Naive thymus-derived CD8-positive, alpha-beta T cell (primary cell): ENCODE measurements at places on chromosomes 7 and 10.

DNA sequence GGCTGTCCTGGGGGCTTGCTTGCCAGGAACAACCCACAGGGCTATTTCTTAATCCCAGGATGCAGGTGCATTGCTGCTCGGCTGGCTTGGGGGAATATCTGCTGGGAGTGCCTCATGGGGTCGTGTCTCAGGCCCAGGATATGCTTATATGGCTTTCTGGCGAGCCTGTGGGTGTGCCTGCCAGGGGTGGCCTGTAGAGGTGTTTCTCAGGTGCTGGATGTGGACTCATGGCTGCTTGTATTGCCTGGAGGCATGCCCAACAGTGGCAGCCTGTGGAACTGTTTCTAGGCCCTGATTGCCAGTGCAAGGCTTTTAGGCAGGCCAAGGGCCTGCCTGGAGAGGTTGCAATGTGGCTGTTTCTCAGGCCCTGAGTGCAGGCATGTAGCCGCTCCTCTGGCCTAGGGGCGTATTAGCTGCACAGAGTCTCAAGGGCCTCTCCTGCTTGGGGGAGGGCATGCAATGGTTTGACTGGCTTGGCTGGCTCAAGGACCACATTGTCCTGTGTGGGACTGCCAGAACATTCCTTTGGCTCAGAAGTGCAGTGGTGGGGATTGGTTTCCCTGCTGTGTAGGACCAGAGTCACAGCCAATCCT lies 202.1 kb downstream of the ATRNL1 start:
- no peak for DNase-seq

DNA sequence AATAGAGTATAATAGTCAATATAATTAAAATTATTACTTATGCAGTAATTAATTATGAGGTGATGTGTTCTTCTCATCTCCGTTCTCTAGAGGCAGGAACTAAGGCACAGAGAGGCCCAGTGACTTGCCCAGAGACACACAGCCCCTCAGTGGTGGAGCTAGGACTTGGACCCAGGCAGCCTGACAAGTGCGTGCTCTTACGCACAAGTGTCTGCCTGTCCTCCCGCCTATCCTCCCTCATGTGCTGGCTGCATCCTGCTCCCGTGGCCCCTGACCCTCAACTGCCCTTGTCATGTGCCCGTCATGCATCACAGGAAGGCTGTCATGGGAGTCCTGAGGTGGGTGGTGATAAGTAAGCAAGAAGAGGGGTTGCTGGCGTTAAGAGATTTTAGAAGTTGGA lies 14.3 kb downstream of the IL2RA start:
- DNase-seq = no peak

GRCh38 chr7:279821-280220 lies 10.1 kb upstream of the FOXL3 start:
- no peak for DNase-seq

GRCh38 chr7:81430150-81430549 lies 339.7 kb downstream of the HGF start:
- DNase-seq = no peak

- no peak for DNase-seq
These were observed 8.6 kb upstream of the TMEM236 start for GRCh38 chr10:17743437-17743836.

DNA sequence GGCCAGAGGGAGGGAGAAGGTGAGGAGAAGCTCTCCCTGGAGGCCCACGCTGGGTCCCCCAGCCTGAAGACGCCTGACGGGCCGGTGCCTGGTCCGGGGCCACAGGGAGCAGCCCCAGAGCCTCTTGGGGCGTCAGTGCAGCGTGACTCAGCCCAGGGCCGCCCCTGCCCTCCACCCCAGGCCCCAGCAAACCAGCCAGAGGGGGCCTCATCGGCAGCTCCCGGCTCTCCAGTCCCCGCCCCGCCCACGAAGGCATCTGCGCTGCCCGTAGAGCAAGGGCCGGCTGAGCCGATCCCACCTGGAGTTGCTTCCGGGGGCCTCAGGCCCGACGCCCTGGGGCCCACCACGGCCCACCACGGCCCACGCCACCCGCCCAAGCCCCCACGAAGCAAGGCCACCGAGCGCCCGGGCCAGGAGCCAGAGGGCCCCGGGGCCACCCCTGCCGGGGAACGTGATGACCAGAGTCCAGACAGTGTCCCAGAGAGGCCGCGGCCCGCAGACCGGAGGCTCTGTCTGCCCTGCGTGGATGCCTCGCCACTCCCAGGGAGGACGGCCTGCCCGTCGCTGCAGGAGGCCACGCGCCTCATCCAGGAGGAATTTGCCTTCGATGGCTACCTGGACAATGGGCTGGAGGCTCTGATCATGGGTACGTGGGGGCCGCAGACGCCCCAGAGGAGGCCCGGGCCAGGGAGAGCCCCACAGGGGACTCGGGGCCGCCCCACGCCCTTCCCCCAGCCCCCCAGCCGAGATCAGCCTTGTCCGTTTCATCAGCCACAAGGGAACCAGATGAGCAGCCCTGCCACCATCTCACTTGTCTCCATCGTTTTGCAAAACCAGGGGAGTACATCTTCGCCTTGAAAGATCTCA lies 31.2 kb upstream of the UTF1 start:
- DNase-seq = no peak

DNA sequence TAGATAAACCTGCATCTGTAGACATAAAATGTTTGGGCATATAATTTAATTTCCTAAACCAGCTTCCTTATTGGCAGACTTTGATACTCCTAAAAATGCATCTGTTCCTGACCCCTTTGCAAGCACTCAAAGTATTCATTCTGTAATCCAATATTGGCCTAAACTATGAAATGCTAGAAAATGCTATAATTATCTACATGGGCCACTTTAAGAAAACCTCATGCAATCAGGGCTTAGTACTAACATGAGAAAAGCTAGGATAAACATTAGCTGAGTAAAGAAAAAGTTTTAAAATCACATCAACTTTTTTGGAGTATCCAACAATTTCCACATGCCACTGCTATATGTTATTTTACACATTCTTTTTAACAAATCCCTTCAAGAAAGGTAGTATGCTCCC lies 57.2 kb downstream of the PARD3 start:
- no peak for DNase-seq

DNA sequence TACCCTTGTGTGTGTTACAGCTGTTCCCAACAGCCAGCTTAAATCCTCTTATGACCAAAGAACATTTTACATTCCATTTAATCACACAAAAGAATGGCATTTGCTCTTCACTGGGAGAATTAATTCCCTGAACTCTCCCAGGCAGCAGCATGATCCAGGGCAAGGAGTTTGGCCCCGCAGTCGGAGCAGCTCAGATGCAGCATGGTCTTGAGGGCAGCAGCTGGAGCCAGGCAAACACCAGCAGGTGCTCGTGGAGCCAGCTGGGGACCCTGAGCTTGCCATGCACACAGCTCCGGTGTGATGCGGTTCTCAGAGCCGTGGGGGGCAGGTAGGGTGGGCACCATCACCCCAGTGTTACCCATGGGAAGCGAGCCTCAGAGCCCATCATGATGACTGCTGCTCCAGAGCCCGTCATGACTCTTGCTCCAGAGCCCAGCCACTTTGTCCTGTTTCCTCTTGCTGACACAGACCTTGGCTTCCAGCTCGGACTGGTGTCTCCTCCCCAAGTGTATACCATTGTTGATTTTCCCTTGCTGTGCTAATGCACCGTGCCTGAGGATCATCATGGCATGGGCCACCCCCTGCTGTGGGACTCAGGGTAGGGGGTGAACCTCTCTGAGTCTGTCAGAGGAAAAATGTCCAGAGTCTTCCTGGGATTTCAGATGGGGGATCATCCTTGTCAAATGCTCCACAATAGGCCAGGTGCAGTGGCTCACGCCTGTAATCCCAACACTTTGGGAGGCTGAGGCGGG lies 75.8 kb downstream of the ZRANB1 start:
- DNase-seq = no peak

DNA sequence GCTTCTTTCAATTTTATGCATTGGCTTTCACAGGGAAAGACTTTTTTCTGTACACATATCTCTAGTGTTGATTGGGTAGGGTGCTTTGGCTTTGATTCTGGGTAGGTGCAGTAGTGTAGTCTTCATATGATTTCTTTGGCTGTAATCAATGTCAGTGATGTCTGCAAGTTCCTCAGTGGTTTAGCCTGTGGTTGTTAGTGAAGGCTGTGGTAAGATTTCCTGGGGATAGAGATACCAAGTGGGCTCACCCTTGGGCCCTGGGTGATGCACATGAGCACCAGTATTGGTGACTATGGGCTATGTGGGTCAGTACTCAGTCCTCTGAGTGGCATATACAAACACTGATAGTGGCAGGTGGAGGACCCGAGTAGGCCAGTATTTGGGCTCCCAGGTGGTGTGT lies 13.0 kb downstream of the GIMAP8 start:
- DNase-seq = no peak

DNA sequence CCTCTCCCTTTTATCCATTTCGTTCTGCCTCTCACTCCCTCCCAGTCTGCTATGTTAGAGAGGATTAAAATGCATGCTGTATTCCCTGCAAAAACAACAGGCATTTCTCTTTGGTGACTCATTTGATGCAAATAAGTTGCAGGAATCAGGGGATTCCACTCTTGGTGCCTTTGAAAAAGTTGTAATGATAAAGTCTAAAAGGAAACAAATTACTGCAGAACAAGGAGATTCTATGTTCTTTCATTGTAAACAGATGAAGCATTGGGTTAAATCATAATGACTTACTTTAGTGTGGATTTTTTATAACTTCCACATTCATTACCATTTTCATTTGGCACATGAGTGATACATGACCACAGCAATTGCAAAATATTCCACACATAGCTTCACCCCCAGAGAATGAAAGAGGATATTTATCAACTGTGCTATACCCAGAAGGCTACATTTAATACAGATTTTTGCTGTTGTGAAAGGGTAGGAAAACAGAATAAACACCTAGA lies 33.4 kb upstream of the ABLIM1 start:
- DNase-seq = no peak

DNA sequence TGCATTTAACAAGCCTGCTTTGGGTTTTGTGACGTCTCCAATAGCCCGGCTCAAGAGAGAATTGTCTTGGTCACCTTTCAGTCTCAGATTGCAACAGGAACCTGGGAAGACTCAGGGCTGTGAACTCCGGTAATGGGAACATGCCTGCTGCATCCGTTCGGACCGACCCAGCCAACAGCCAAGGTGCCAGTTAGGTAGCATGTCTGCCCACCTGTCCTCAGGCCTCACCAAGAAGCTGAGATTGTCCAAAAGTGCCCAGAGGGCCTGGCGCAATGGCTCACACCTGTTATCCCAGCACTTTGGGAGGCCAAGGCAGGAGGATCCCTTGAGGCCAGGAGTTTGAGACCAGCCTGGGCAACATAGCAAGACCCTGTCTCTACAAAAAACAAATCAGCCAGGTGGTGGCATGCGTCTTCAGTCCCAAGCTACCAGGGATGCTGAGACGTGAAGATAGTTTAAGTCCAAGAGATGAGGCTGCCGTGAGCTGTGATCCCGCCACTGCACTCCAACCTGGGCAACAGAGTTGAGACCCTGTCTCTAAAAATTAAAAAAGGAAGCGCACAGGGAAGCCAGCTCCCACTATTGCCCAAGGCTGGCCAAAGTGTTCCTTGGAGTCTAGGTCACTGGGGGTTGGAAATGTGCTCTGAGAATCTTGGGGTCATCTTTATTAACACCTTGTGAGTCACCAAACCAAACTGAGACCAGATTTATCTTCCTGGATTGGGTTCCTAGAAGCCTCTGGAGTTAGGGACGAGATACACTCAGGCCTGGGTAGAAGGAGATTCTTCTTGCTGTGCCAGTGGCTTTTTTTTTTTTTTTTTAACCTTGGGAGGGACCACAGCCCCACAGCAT lies 26.9 kb downstream of the BAG3 start:
- no peak for DNase-seq

GRCh38 chr7:102253973-102254370 lies 32.7 kb upstream of the SH2B2 start:
- DNase-seq = no peak

DNA sequence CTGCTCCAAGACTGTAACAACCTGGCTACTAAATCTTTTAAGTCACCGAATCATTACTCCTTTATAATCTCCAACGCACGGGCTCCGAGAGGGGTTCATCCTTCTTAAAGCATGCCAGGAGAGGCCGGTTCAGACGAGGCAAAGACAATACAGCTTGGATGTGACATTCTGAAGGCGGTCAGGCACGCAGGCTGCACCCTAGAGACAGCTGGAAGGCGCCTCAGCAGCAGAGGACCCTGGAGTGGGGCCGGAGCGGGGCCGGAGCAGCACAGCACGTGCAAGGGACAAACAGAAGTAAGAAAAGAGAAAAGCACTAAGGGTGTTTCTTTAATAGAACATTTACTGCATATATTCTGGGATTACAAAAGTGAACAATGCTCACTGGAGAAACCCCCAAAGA lies 97.8 kb upstream of the PPP2R2D start:
- no peak for DNase-seq

DNA sequence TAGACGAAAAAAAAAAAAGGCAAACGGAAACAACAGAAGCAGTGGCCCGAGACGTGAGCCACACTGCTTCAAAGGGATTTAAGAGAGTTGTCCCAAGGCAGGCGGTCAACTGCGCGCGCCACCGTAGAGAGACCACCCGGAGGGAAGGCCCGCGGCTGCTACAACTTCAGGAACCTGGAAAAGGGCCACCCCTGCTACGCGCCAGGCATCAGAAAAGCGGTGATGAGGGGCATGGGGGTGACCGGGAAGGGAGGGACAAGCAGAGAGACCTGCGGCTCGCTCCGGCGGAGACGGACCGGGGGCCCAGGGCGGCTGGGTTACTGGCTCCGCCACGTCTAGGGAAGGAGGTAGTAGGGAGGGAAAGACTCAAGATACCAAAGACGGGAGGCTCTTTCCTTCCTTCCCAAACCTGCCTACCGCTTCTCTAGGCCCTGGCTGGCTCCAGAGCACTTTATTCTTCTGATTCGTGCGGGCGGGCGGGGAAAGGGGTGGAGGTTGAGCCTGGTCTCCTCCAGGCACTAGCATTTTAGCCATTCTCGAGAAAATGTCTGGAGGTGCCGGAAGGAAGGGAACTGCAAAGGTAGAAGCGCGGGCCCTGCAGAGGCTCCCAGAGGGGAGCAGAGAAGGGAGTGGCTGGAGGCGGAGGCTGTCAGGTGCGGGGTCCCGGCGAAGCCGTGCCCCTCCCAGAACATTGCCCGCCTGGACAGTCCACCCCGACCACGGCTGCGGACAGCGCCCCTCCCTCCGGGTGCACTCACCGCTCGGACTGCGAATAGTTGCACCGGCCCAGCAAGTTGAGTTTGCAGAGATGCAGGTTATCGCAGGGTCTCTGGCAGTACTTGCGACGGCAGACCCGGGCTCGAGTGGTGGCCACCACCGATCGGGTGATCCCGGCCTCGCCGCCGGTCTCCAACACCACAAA lies 993 bp downstream of the ZC3HAV1 start:
- no peak for DNase-seq

- DNase-seq = no peak
These were observed 217.2 kb downstream of the PLXDC2 start for GRCh38 chr10:20033476-20033875.

- DNase-seq = no peak
These were observed 125.0 kb downstream of the FOXP2 start for GRCh38 chr7:114539575-114539974.

GRCh38 chr7:71517940-71518699 lies 386.2 kb downstream of the GALNT17 start:
- DNase-seq = no peak
